Activated CD4-positive, alpha-beta T cell treated with anti-CD3 and anti-CD28 coated beads, Interleukin-10, Interleukin-2, amounts not matched to agents 100 ng/mL and 50 ng/mL, durations not matched to agents 16 hours and 8 hours (primary cell): ENCODE measurements at places on chromosomes 2 and 18.

DNA sequence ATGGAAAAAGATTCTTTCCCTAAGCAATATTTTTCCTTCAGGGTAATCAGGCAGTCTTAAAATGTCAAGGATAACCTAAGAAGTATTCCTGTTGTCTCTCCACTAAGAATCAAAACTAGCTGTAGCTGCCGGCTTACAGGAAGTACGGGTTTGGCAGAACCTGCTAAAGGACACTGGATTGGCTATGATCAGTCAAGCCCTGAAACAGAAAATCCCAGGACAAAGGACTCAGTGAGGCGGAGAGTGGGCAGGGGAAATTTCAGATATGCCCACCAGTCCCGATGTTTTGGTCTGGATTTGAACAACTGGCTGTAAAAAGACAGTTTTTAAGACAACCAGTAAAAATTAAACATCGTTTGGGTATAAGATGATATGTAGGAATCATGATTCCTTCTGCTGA is 155.7 kb downstream of the HDAC4 start:
- DNase-seq = no peak

GRCh38 chr18:9831036-9831722 is 54.6 kb upstream of the TXNDC2 start:
- DNase-seq = no peak

GRCh38 chr2:72993147-72993932 is 76.0 kb downstream of the EMX1 start:
- peak; percentile 56 for DNase-seq

DNA sequence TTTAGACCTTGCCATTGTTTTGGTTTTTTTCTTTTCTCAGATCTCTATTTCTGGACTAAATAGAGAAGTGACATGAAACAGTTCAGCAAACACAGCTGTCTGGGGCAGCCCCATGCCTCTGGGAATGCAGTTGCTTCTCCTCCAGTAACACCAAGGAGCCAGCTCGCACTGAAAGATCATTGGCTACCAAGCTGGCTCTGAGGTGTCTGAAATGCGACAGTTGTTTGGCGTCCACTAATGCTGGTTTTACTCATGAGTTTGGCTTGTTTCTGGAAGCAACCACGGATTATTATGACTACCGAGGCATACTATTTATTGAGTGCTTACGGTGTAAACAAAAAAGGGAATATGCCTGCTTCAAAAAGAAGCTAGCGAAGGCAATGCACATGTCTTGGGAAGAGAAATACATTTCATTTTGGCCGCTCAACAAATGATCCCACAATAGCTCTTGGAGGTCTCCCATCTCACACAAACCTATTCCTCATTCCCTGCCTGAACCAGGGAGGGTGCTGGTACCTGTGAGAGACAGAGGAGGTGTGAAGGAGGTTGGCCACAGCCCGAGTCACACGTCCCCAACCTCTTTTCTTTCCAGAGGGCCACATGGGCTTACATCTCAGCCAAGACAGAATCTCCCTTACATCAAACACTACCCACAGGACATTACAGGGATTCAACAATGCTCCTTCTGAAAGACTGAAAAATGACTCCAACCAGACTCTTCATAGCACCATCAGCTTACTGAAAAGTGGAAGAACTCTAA is 37.5 kb upstream of the NEB start:
- DNase-seq = no peak

DNA sequence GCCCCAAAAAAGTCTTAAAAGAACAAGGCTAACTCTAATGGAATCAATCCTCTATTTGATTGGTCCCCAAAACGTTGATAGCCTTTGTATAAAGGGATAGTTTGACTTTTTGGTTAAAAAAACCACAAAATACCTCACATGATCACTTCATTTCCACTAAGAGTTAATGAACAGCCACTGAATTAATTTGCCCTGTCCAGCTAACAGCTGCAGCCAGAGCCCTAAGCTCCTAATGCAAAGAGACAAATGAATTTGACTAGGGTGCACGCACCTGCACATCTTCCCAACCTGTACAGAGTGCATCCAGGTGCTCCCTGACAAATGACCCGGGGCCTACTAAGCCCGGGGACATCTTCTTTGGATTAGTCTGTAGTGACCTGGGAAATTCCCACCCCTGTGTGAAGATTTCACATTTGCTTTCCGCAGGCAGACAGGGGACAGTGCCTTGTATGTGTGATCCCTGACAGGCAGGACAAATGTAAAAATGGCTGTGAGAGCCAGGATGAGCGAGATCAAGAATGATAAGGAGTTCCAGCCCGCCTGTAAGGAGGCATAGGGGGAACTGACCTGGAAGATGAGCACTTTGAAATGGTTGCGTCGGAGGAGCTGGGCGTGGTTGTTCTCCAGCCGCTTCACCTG is 893 bp downstream of the CAVIN2 start:
- no peak for DNase-seq

- no peak for DNase-seq
Measured at GRCh38 chr2:25164561-25164960, 3.8 kb downstream of the POMC start.

- DNase-seq = peak; percentile 60
Measured at GRCh38 chr2:157875641-157876065, 477 bp downstream of the ACVR1 start.

DNA sequence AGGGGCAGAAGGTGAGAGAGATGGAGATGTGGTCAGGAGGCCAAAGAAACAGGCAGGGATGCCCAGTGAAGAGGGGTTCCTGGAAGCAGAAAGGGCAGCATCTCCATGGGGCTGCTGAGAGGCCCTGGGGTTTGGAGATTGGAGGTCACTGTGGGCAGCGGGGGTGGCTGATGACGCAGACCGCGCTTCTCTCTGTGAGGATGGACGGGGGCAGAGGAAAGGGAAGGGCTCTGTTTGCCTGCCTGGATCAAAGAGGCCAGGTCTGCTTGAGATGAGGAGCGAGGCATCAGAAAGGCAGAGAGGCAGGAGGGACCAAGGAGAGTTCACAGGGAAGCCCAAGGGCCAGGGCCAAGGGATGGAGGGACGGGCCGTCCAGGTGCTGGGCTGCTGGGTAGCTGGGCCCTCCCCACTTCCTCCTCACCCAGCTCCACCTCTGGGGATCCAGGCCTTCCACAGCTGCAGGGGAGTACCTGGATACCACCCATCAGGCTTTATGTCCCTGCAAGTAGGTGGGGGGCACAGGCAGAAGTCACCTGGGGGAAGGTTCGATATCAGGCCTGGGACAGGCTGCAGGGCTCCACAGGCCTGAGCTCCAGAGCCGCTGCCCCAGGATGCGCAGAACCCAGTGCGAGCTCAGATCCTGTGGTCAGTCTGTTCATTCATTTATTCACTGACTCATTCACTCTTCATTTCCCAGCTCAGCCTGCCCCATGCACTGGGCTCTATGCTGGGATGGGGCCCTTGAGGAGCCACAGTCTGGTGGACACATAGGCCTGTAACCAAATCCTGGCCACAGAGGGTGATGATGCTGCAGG is 30.6 kb downstream of the ADRA2B start:
- no peak for DNase-seq

- DNase-seq = no peak
Measured at GRCh38 chr2:162734866-162735265, 103.7 kb downstream of the KCNH7 start.
